ENCODE measurements at places on chromosomes 5 and 9. TPM values are rescaled to one million over a fixed set of nuclear protein-coding genes. Genes with fewer than 3 reads are reported as not detected.

DNA sequence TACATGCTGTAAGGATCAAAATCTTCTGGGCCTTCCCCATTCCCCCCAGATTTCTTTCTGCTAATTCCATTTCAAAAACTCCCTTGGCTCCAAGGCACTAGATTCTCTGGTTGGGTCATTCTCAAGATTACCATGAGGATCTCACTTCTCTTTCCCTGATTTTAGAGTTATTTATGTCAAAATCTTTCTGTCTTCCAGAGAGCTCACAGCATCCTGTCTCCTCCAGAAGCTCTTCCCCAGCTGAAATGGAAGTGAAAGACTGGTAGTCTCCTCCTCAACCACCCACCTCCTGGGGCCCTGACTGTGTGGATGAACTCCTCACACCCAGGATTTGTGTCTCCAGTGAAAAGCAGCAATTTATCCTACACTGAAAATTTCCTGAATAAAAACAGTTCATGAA is 11.9 kb upstream of the ZNF366 start:
- DNase-seq, result no peak

- no peak for DNase-seq
These were observed 146.1 kb upstream of the HMHB1 start for GRCh38 chr5:143665866-143666265.

MAPKAP1 gene
- 104 TPM for total RNA-seq

ORM2 gene
- not detected for total RNA-seq
